ENCODE measurements at places on chromosomes 4 and X.

- no peak for DNase-seq
Observed at GRCh38 chr4:150781191-150781590, 199.2 kb downstream of the MAB21L2 start.

DNA sequence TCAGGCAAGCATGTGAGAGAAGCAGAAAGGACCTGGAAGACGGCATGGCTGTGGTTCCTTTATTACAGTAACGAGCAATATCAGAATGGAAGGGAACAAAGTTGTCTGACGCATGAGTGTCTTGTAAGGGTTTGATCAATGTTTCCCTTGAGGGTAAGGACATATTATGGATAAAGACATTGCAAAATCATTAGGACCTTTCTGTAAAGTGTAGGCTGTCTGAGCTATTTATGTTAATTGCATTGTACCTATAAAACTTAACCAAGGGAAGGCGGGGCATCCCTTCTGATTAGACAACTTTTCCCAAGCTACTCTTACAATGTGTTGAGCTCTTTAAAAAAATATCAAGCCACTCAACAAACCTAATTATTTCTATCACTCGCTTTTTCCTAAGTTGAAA, 112.2 kb upstream of the JADE1 start:
- no peak for DNase-seq

DNA sequence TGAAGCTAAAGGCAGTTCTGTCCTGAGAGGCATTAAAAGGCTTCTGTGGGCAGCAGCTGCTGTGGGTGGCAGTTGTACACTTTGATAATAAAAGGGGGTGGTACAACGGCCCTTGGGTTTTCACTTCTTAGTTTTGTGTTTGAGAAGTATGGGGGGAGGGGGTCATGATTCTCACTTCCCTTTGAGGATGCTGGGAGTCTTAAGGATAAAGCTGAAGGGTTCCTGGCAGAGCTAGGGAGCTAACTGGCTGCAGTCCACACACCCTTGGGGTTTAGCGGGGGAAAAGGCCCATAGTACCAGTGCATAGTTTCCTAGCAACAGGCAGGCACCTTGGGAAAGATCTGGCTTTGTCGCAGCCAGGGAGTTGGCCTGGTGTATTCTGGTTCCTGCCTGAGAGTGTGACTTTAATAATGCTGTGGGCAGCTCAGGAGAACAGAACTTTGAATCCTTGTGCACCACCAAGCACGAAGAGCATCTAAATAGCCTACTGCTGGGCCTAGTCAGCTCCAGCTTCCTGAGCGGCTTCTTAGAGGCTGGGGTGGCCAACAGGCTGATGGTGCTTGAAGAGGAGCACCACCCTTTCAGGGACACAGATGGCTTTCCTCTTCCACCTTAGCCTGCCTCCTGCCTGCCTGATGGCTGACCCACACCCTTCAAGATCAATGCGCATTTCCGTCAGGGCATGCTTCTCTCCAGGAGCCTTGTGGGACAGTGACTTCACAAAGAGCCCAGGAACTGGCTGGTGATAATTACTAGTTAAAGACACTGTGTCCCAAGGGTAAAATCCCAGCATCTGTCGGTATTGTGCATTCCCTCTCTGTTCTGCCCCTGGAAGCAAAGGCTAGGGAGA, 12.5 kb downstream of the ZBTB33 start:
- DNase-seq = no peak

GRCh38 chr4:16113741-16114140, 29.9 kb upstream of the PROM1 start:
- no peak for DNase-seq

GRCh38 chr4:5370286-5370685, 319.0 kb downstream of the STK32B start:
- no peak for DNase-seq

- DNase-seq = no peak
Observed at GRCh38 chr4:145736241-145736831, 56.4 kb downstream of the C4orf51 start.

DNA sequence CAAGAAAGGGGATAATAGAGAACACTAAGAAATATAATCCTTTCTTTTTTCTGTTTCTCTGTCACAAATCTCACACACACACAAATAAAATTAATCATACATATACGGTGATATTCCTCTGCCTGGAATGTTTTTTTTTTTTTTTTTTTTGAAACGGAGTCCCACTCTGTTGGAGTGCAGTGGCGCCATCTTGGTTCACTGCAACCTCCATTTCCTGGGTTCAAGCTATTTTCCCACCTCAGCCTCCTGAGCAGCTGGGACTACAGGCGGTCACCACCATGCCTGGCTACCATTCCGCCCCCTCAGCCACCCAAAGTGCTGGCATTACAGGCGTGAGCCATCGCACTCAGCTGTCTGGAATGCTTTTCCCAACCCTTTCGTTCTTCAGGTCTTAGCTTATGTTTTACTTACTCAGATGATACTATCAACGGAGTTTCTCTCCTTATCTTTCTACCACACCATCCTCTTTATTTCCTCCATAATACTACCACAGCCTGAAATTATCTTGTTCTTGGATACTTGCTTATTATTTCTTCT, 69.3 kb downstream of the ANKRD17 start:
- DNase-seq = no peak

- DNase-seq = no peak
Observed at GRCh38 chr4:147616849-147617172, 386 bp upstream of the TMEM184C start.

All from AG09319 (cell line).